ENCODE measurements at places on chromosomes 2 and 18. TPM values are rescaled to one million over a fixed set of nuclear protein-coding genes. Genes with fewer than 3 reads are reported as not detected.

The NYAP2 gene
- total RNA-seq: not detected

DNA sequence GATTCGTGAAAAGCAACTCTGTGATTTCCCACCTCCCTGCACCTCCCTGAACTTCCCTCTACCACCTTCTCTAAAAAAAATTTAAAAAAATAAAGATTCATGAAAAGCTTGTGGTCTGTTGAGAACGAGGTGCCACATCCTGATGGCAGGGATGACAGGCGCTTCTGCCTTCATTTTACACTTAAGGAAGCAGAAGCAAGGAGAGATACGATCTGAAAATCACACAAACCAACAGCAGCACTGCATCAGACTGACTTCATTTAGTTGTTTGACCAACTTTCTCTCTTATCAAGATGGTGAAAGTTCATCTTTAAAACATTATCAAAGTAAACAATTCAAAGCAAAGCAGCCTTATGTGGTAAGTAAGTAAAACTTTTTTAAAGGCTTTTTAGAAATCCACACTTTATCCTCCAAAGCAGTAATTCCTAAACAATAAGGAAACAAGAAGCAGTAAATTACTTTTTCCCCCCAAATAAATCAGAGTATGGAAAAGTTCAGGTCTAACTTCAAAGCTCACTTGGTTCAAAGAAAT is 15.5 kb downstream of the WDFY1 start:
- peak; percentile 57 for DNase-seq

DNA sequence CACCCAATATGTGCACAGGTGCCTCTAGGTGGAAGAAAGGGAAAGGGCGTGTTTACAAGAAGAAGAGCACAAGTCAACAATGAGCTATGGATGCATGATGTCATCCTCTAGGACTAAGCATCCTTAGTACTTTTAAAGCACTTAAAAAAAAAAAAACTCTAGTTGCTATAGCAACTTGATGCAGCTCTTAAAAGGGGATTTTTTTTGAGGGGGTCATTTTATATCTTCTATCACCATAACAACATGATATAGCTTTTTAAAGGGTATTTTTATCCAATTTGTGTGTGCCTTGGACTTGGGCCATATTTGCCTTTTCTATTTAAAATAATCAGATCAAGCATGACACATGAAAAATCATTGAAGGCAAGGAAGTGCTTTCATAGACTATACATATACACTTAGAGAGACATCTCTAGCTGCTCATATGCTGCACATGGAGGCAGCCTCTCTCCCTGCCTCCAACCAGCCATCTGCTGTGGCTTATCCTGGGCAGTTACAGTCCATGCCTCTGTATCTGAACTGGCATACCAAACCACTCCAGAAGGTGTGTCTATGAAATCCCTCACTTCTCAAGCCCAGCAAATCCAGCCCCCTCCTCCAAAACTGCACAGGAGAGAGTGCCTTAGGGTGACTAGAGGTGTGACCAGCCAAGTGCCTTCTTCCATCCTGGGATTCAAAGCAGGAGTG is 165.4 kb downstream of the MSH2 start:
- DNase-seq: no peak

- no peak for DNase-seq
Observed at GRCh38 chr2:73112026-73112912, 479 bp downstream of the RAB11FIP5 start.

The STARD6 gene
- not detected for total RNA-seq

DNA sequence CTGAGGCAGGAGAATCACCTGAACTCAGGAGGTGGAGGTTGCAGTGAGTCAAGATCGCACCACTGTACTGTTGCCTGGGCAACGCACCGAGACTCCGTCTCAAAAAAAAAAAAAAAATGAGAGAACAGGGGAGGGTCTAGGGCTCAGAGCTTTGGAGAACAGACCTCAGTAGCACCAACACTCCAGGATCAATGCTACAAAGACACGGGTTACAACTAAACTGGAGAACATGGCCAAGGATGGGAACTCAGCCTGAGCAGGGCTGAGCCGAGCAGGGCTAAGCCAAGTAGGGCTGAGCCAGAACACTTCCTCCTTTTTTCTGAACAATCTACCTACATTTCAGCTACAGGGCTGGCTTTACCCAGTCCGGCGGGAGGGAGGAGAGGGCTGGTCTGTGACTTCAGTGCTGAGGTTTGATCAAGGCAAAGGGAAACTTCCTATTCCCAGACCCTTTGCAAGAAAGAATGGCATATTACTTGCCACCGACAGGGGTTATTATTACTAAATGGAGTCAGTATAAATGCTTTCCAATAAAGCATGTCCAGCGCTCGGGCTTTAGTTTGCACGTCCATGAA is 2.9 kb upstream of the CASP8 start:
- peak; percentile 66 for DNase-seq

The CKAP2L gene
- total RNA-seq: 63.4 TPM

DNA sequence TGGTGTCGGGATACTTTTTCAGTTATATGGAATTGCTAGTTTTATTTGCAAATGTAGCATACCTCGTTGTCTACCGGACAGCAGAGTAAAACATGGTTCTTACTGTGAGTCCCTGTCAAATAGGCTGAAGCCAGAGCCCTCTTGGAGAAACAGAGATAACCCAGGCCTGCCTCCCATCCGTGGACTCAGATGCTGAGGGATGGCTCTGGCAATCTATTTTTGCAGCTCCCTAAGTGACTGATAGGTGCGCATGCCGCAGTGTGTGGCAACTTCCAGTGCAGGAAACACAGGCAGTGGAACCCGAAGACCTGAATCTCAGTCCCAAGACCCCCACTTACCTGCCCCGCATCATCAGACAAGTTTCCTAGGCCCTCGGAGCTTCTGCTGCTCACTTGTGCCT is 33.6 kb downstream of the STEAP3 start:
- no peak for DNase-seq

The HMSD gene
- not detected for total RNA-seq

Measured in activated CD8-positive, alpha-beta T cell treated with anti-CD3 and anti-CD28 coated beads, Interleukin-2, amount 10 ng/mL, durations not matched to agents 7 days and 5 days (primary cell).